ENCODE measurements at places on chromosomes 2 and 18. TPM values are rescaled to one million over a fixed set of nuclear protein-coding genes. Genes with fewer than 3 reads are reported as not detected.

SLC4A5 gene
- total RNA-seq = 1.5 TPM

FOXI3 gene
- not detected for total RNA-seq

FAM110C gene
- 0.14 TPM for total RNA-seq

NPC1 gene
- 19.7 TPM for total RNA-seq

SMYD1 gene
- total RNA-seq = not detected

PROC gene
- not detected for total RNA-seq

TCF7L1 gene
- 0.06 TPM for total RNA-seq

GPR45 gene
- total RNA-seq = not detected

CKAP2L gene
- total RNA-seq = 25.8 TPM

ANKRD30B gene
- total RNA-seq = not detected

G6PC2 gene
- total RNA-seq = not detected

SIX3 gene
- not detected for total RNA-seq

CD207 gene
- not detected for total RNA-seq

CXCR1 gene
- not detected for total RNA-seq

ACMSD gene
- not detected for total RNA-seq

GPAT2 gene
- total RNA-seq = 36.3 TPM

ERBB4 gene
- not detected for total RNA-seq

TMEM247 gene
- not detected for total RNA-seq

FABP1 gene
- total RNA-seq = not detected

PARD6G gene
- total RNA-seq = 0.21 TPM

REG1B gene
- not detected for total RNA-seq

IL36A gene
- not detected for total RNA-seq

SERPINB13 gene
- total RNA-seq = not detected

STPG4 gene
- total RNA-seq = not detected

DLX2 gene
- total RNA-seq = not detected
